ENCODE measurements at places on chromosomes 4 and X.

DNA sequence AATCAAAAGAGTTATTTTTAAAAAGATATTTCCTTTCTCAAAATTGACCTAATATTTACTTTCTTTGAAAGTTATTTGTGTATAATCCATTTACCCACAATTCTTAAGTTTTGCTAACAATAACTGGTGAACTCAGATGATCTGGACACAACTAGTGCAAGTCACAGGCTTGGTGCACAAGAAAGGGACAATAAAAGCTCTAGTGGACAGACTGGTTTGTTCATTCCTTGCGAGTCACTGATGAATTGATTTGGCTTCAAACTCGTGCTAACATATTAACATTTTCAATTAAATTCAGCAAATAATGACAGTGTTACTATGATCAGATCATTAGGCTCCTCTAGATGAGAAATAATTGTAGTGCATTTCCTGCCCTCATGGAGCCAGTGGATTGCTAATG is 169.2 kb downstream of the BMPR1B start:
- no peak for DNase-seq

GRCh38 chrX:133555782-133556458 is 140.6 kb upstream of the GPC4 start:
- DNase-seq: no peak

DNA sequence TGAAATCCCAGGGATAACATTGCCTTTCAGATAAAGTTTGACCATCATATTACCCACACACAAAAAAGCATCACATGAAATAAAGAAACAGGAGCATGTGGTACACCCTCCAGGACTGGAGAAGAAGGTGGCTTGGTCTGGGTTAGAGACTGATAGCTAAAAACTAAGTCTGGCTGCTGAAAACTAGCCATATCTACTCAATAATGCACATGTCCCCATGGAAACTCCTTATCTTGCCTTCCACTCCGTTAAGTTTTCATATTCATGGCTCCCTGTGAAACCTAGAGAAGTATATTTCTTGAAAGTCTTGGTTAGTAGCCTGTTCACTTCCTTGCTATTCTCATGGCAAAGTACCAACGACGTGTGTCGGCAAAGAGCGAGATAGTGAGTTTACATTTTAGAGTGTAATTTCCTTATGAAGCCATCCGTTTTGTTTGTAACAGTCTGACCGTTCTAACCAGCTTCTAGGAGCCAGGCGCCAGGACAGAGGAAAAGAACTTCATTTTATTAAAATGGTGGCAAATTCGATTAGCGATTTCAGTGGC is 6.7 kb upstream of the DCTD start:
- DNase-seq: no peak

DNA sequence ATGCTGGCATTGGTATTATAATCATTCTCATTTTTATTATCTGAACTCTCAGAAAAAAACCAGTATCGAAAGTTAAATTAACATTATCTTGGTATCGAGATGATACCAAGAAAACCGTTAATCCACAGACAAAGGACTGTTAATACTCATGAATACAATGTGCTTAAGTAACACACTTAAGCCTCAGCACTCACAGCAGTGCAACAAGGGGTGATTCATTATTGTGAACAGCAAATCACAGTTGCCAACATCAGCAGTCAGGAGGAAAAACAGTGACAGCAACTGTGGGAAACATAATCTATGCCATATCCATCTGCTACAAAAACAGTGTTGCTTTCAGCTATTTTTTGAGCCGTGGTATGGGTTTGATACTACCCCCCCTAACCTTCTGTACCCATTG is 210.9 kb upstream of the ATOH1 start:
- no peak for DNase-seq

DNA sequence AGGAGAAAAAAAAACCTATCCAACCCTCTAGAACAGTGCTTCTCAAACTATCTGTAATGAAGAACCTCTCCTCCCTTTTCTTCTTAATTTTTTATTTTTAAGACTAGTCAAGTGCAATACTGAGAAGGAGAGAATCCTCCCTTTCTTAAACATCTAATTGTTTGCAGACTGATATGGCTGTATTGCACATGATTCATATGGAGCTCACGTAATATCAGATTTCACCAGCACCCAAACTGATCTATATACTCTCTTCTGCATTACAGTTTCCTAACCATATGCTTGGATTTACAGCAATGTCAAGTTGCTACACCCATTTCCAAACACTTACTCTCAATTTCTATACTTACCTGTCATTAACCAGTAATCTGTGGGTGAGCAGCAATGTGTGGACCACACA is 9.5 kb downstream of the PRMT9 start:
- peak; percentile 32 for DNase-seq
